ENCODE measurements at places on chromosomes 16 and 17.

GRCh38 chr17:10631048-10631700 is 25.9 kb downstream of the MYH3 start:
- no peak for DNase-seq

GRCh38 chr17:30717291-30718098 is 107.0 kb downstream of the CRLF3 start:
- no peak for DNase-seq

GRCh38 chr17:74267987-74268499 is 6.0 kb upstream of the DNAI2 start:
- DNase-seq, result no peak

- no peak for DNase-seq
These were observed 8.0 kb downstream of the TEN1 start for GRCh38 chr17:75987041-75987440.

DNA sequence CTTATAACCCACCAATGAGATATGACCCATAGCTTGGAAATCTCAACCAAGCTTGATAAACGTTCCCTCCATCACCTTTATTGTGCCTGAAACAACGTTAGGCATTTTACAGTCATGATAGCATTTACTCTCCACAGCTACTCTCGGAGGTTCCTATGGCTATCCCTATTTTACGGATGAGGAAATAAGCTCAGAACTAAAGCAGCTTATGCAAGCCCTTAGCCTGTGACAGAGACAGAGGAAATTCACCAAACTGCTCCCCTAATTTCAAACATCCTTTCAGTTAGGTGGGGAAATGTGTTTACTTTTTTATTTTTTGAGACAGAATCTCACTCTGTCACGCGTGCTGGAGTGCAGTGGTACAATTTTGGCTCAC is 18.7 kb downstream of the DCUN1D3 start:
- DNase-seq, result no peak

DNA sequence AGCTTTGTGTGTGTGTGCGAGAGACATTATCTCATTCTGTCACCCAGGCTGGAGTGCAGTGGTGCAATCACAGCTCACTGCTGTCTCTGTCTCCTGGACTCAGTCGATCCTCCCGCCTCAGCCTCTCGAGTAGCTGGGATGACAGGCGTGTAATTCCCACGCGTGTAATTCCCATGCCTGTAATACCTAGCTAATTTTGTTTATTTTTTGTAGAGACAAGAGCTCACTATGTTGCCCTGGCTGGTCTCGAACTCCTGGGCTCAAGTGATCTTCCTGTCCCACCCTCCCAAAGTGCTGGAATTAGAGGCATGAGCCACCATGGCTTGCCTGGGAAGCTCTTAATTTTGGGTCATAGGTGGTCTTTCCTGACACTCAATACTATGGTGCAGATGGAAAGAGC is 205.3 kb upstream of the TNRC6C start:
- no peak for DNase-seq

GRCh38 chr17:70888324-70888723 is 719.0 kb downstream of the KCNJ2 start:
- no peak for DNase-seq

DNA sequence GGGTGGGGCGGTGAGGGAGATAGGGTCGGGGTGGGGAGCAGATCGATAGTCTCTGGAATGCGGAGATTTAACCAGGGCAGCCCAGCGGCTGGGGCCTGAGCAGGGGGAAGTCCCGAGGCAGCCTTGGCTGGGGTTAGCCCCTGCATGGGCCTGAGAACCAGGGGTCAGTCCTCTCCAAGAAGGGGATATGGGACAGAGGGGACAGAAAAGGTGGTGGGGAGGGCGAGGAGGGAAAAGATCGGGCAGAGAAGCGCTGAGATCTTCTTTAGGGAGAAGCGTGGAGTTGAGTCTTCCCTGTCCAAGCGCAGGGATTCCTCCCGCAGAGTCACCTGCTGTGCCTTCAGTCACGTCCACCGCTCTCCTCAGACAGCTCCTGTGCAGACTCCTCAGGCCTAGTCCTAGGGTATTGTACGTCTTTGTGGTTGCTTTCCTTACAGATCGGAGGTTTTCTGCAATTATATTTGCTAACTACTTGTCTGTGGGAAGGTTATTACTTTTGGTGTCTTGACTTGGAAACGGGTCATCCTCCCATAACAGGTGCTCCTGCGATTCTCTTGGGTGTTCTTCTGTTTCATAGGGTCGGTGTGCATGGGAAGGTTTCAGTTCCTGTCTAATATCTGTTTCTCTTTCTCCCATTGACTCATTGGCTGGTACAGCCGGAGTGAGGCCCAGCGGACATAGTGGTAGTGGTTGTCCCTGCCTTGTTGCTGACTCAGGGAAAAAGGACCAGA is 952 bp downstream of the CD300A start:
- no peak for DNase-seq

- DNase-seq, result no peak
These were observed 15.3 kb downstream of the NPLOC4 start for GRCh38 chr17:81621494-81622130.

- peak; percentile 100 for DNase-seq
These were observed at the start of gene PRR14 for GRCh38 chr16:30650369-30651123. TSS of gene PRR14 (plus strand) at chr16:30650960. CDS start at chr16:30651646, 686 bp downstream.

DNA sequence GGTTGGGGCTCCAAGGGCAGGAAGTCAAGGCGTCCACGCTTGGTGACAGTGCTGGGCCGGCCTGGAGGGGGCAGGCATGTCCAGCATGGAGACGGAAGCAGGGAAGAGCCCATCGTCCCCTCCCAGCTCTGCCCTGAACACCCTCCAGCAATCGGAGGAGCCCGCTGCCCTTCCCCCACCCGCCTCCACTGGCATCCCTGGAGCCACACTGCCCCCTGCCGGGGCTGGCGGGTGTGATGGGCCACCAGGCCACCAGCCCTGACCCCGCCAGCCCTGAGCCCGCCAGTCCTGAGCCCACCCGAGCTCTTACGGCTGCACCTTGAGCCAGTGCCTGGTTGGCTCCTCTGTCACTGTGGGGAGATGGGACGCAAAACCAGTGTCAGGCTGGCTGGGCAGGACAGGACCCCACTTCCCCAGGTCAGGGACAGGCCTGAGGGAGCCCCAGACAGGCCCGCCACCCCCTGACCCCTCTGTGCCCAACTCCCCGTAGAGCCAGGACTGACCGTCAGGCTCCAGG is 4.1 kb upstream of the CDH15 start:
- no peak for DNase-seq

DNA sequence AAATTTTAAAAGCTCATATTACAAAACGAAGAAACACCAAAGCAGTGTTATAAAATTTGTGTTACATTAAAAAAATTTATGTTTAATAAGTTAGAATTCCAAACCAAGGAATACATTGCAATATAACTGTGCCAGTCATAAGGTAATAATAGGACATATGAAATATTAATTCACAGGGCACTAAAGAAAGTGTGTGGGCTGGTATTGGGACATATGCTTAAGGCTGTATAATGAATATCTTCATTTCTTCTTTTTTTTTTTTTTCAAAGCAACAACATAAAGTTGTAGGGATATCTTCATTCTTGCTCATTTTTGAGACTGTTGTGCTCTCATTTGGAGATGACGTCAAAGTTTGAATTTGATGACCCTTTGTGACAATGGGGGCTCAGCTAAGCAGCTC is 17.5 kb upstream of the FBXO47 start:
- DNase-seq, result no peak

GRCh38 chr17:6474906-6475305 is 30.7 kb downstream of the PIMREG start:
- DNase-seq, result no peak

GRCh38 chr17:18966831-18967624 is 15.1 kb downstream of the SLC5A10 start:
- no peak for DNase-seq

GRCh38 chr17:14321476-14321949 is 20.6 kb downstream of the HS3ST3B1 start:
- no peak for DNase-seq

- no peak for DNase-seq
These were observed 30.8 kb upstream of the SPACA3 start for GRCh38 chr17:32960815-32961214.

DNA sequence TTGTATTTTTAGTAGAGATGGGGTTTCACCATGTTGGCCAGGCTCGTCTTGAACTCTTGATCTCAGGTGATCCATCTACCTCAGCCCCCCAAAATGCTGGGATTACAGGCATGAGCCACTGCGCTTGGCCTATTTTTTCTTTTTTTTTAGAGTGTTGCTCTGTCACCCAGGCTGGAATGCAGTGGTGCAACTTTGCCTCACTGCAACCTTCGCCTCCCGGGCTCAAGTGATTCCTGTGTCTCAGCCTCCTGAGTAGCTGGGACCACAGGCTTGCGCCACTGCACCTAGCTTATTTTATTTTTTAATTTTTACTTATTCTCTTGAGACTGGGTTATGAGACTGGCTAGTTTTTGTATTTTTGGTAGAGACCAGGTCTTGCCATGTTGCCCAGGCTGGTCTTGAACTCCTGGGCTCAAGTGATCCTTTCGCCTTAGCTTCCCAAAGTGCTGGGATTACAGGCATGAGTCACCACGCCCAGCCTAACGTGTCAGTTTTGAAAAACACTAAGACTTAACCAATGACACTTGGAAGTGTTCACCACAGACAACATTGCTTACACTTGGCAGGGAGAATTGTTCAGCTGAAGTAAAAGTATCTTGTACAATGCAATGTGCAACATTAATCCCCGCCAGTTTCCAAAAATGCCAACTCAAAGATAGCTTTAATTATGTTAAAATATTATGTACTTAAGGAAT is 26.9 kb downstream of the ATAD5 start:
- DNase-seq, result no peak

GRCh38 chr16:80948886-80949493 is 57.7 kb downstream of the CMC2 start:
- DNase-seq, result no peak

DNA sequence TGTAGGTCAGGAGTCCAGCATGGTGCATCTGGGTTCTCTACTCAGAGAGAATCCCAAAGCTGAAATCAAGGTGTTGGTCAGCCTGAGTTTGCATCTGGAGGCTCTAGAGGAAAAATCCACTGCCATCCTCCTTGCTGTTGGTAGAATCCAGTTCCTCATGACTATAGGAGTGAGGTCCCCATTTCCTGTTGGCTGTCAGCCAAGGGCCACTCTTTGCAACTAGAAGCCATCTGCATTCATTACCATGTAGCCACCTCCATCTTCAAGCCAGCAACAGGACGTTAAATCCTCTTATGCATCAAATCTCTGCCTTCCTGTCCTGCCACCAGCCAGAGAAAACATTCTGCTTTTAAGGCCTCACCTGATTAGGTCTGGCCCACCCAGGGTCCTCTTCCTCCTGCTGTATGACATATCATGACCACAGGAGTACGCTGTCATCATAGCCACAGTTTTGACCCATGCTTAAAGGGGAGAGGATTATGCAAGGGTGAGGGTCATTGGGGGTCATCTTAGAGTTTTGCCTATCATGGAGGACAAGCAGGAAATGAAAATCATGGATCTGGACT is 40.5 kb downstream of the DNAH9 start:
- DNase-seq, result no peak

DNA sequence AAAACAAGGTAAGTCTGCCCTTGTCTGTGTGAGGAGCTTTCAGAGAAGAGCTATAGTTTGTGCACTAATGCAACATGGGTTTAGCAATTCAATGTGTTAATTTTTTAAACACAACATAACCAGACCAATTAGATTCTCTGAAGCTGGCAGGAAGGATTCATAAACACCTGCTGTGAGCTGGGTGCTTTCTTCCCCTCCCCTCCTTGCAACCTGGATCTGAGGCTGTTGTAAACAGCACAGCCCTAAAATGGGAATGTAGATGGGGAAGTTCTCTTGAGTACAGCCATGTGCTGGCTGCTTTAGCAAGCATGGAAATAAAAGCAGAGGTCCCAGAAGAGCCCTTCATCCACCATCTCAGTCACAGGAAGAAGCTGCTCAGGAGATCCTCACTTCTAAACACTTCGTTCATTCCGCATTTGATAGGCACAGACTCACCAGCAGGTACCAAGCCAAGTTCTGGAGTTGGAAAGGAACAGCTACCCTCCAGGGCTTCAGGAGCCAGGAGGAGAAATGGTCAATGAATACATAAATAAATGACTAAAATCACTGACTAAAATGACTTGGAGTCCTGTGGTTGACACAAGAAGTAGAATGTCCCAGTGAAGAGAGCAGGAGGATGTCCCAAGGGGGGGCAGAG is 21.7 kb downstream of the AXIN2 start:
- no peak for DNase-seq

DNA sequence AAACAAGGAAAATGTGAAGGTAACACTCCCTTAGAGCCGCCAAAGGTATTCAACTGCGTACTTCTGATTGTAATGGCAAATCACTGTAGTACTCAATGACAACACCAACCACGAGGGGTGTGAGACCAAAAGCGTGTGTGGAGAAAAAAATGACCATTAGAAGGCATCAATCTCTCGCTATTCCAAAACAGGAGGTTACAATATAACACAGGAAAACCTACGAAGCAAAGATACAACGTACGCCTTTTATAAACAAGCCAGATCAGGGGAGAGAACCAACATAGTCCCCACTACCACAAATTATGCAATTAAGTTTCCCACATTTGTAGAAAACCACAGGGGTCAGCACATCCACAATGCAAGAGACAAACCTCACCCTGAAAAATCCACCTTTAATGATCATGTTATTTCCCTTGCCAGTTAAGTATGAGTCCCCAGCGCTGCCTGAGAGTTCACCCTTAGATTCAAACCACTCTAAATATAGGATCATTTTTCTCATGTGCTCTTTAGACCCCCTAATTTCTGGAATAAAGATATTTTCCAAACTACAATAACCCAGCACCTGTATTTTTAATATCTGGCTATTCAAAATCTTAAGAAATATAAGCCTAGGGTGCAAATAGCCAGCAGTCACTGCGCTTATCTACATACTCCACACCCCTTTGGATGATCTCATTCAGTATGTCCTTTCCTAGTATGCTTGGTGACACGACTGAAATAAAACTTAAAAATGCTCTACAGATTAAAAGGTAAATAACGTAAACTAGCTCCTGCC is 12.4 kb downstream of the TEX14 start:
- no peak for DNase-seq

- DNase-seq, result no peak
These were observed 15.2 kb downstream of the ACE start for GRCh38 chr17:63491977-63492618.

DNA sequence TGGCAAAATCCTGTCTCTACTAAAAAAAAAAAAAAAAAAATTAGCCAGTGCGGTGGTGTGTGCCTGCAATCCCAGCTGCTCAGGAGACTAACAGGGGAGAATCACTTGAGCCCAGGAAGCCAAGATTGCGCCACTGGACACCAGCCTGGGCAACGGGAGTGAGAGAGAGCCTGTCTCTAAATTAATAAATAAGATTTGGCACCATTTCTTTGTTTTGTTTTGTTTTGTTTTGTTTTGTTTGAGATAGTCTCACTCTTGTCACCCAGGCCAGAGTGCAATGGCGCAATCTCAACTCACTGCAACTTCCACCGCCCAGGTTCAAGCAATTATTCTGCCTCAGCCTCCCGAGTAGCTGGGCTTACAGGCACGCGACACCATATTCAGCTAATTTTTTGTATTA is 9.4 kb upstream of the GAST start:
- DNase-seq, result no peak

DNA sequence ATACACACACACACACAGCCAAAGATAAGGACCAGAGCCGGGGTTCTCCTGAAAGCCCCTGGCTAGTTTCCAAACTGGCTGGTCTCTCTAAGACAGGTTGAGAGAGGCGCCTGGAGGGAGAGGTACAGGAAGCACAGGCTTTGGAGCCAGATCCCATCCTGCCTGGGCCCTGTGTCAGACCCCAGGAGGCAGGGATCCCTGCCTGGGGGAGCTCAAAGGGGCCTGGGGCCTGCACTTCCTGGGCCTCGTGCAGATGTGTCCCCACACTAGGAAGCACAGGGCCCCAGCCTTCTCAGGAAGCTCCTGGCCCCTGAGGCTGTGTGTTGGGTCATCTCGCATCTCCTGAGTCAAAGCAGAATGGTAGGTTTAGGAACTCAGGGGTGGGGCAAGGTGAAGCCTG is 16.0 kb downstream of the SLC5A10 start:
- DNase-seq, result no peak
